ENCODE measurements at places on chromosomes 13 and 19. TPM values are rescaled to one million over a fixed set of nuclear protein-coding genes. Genes with fewer than 3 reads are reported as not detected.
A peak's percentile ranks its signal among the peaks of the same experiment; 100 is the strongest.

Gene SYCN
- total RNA-seq = 0.33 TPM

Gene LILRB3
- total RNA-seq = 0.18 TPM

Gene ZNF808
- 19.1 TPM for total RNA-seq

Gene GJB2
- total RNA-seq = 54.2 TPM

DNA sequence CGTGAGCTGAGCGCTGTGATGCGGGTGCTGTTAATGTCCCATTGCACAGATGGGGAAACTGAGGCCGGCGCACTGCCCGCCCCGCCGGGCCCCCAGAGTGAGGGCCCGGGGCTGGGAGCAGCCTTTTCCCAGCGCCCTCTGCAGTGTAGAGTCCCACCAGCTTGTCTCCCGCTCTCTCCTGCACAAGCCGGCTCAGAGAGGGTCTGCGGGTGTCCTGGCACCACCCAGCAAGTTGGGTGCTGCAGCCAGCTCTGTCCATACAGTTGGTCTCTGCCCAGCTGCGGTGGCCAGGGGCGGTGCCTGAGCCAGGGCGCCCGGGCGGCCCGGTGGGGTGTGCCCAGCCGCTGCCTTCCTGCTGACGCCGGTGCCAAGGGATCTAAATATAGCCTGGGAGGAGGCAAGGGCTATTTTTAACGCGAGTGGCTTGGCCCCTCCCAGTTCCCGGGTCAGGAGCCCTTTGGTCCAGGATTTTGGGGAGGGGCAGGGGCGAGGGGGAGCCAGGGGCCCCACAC lies 19.3 kb downstream of the GADD45B start:
- DNase-seq = no peak
- H3K4me3 ChIP-seq = peak overlapping the region; percentile 76
- no peaks in the 10 kb centered on the region for H3K36me3 ChIP-seq
- H3K4me1 ChIP-seq = peaks cover 37% of the 10 kb centered on the region
- H3K27ac ChIP-seq = peak overlapping the region; percentile 76

DNA sequence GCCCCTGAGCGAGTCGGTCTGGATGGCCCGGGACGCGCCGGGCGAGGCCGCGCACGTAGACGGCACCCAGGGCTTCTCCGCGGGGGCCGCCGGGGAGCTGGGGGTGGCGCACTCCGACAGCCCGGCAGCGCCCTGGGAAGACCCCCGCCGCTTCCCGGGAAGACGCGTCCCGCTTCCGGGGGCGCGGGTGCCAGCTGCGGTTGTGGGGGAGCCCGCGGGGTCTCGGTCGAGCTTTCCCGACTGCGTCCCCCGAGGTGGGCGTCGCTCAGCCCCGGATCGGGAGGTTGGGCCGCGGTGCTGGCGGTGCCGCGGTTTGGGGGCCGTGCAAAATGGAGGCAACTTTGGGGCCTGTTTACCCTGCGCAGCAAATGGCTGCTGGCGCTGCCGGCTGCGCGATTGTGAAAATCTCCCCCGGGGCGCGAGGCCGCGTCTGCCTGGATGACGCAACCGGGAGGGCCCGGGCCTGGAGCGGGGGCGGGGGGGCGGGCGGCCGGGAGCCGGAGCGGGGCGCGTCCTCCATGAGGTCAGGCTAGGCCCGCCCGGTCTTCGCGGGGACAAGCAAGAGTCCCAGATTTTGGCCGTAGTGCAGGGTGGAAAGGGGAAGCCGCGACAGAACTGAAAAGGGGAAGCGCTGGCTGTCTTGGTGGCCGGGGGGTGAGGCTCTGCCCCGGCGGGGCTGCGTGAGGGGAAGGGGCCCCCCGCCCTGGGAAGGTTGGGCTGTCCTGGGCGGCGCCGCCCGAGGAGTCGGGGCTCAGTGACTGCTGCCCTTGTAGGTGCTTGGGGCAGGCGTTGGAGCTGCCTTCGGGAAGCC lies 11.3 kb downstream of the PEAK3 start:
- no peaks in the 10 kb centered on the region for H3K27me3 ChIP-seq
- H3K4me3 ChIP-seq = peak overlapping the region; percentile 71
- DNase-seq = no peak
- peaks cover 7% of the 10 kb centered on the region for H3K36me3 ChIP-seq
- peaks cover 18% of the 10 kb centered on the region for H3K4me1 ChIP-seq
- peak overlapping the region; percentile 85 for H3K27ac ChIP-seq

- H3K27ac ChIP-seq = no peak overlapping the region
- no peaks in the 10 kb centered on the region for H3K27me3 ChIP-seq
- H3K4me3 ChIP-seq = no peak overlapping the region
- H3K36me3 ChIP-seq = no peaks in the 10 kb centered on the region
These were observed 66.5 kb downstream of the PAN3 start for GRCh38 chr13:28204690-28205443.

- peak overlapping the region; percentile 55 for H3K4me3 ChIP-seq
- no peaks in the 10 kb centered on the region for H3K4me1 ChIP-seq
- no peaks in the 10 kb centered on the region for H3K36me3 ChIP-seq
- H3K27ac ChIP-seq = peak overlapping the region; percentile 44
- no peak for DNase-seq
These were observed 962 bp upstream of the IRS2 start for GRCh38 chr13:109787135-109787954.

DNA sequence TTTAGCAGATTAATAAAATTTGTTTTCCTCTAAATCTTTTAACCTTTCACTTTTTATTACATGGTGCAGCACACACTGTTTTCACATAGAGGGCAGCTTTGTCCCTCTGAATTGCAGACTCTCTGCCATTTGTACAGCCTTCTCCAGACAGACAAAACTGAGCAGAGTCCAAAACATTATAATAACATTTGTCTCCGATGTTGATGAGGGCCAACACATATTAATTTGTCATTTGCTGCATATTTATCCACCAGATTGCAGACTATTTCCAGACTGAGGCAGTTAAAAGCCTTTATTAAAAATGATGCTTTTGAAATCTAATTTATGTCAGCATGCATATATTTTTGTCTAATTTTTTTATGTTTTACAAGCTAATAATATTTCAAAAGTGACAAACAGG lies 1251.9 kb upstream of the SLC10A2 start:
- H3K27ac ChIP-seq = no peak overlapping the region
- H3K4me3 ChIP-seq = no peak overlapping the region
- H3K36me3 ChIP-seq = no peaks in the 10 kb centered on the region
- DNase-seq = no peak
- H3K4me1 ChIP-seq = no peaks in the 10 kb centered on the region

GRCh38 chr19:46288896-46289588 lies 7.8 kb upstream of the HIF3A start:
- H3K4me3 ChIP-seq = no peak overlapping the region
- H3K4me1 ChIP-seq = no peaks in the 10 kb centered on the region
- no peaks in the 10 kb centered on the region for H3K27me3 ChIP-seq

GRCh38 chr13:91146601-91147000 lies 200.9 kb upstream of the MIR17HG start:
- no peaks in the 10 kb centered on the region for H3K4me1 ChIP-seq
- DNase-seq = no peak
- no peaks in the 10 kb centered on the region for H3K36me3 ChIP-seq
- H3K27ac ChIP-seq = no peak overlapping the region
- no peaks in the 10 kb centered on the region for H3K27me3 ChIP-seq
- H3K4me3 ChIP-seq = no peak overlapping the region

- no peaks in the 10 kb centered on the region for H3K27me3 ChIP-seq
- H3K4me3 ChIP-seq = no peak overlapping the region
- H3K4me1 ChIP-seq = no peaks in the 10 kb centered on the region
- H3K36me3 ChIP-seq = no peaks in the 10 kb centered on the region
- no peak overlapping the region for H3K27ac ChIP-seq
- no peak for DNase-seq
These were observed 370.6 kb downstream of the DIAPH3 start for GRCh38 chr13:59793107-59793506.

DNA sequence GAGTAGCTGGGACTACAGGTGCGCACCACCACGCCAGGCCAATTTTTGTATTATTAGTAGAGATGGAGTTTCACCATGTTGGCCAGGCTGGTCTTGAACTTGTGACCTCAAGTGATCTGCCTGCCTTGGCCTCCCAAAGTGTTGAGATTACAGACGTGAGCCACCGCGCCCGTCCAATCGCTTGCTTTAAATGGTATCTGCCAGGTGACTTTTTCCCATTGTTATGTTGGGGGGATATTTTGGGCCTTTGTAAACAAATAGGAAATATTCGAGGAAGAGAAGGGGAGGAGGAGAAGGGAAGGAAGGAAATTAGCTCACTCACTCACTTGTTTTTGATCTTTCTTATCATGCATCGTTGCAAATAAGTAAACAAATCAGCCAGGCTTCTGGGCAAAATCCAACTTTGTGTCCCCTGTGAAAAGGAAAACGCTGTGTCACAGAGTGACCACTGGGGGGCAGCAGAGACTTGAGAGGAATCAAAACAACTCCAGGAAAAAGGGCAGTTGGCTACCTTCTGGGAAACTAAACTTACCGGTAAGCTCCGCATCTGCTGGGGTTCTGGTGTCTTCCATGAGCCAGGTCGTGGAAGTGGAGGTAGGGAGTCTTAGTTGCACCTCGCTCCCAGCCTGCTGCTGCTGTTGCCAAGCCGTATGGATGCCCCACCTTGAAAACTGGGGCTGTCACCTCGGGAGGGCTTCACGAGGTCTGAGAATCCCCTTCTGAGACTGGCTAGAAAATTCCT lies 9.3 kb upstream of the RANBP3 start:
- H3K4me1 ChIP-seq = peaks cover 8% of the 10 kb centered on the region
- peak overlapping the region; percentile 14 for H3K4me3 ChIP-seq
- H3K27me3 ChIP-seq = no peaks in the 10 kb centered on the region

DNA sequence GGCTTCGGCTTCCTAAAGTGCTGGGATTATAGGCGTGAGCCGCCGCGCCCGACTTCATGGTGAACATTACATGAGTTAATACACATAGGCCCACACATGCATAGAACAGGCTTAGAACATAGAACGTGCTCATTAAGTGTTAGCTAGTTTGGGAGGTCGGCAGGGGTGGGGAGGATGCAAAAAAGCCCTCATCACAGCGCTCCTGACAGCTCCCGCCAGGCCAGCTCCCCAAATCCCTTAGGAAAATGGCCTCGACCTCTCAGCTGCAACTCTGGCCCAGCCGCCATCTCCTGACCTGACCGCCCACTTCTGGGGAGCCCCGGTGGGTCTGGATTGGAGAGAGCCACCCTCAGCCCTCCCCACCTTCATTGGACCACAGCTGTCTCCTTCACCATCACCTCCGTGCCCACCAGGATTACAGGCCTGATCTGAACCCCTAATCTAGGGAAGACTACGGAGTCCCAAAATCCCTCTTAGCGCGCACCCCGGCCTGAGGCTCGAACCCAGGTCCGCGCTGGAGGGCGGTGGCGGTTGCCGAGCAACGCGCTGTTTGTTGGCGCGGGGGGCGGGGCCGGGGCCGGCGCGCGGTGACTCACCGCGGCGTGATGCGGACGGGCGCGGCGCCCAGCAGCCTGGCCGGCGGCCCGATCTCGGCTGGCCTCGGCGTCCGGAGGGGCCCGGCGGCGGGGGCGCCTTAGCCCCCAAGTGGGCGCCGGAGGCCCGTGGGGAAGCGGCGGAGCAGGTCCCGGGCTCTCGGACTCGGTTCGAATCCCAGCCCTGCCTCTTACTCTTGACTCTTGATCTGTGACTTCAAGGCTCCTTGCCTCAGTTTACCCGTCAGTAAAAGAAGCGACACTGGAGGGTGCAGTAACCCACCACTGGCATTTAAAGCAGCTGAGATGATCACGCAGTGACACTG lies 26.7 kb upstream of the NANOS3 start:
- peak overlapping the region; percentile 99 for H3K27ac ChIP-seq
- peak overlapping the region; percentile 29 for H3K4me3 ChIP-seq

DNA sequence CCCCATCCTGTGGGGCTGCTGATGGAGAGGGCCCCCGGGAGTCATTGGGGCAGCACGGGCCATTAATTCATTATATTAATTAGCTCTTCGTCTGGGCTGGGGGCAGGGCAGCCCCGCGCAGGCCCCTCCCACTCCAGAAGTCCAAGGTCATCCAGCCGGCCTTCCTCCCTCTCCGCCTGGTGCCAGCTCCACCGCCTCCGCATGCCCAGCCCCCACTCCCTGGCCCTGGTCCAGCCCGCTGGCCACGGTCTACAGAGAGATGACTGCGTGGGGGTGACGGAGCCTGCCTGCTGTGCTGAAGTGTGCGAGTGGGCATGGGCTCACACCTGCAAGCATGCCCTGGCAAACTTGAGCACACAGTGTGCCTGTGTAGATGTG lies 8.8 kb downstream of the IGLON5 start:
- DNase-seq = no peak
- no peak overlapping the region for H3K4me3 ChIP-seq
- no peaks in the 10 kb centered on the region for H3K27me3 ChIP-seq
- H3K27ac ChIP-seq = no peak overlapping the region
- H3K36me3 ChIP-seq = no peaks in the 10 kb centered on the region

DNA sequence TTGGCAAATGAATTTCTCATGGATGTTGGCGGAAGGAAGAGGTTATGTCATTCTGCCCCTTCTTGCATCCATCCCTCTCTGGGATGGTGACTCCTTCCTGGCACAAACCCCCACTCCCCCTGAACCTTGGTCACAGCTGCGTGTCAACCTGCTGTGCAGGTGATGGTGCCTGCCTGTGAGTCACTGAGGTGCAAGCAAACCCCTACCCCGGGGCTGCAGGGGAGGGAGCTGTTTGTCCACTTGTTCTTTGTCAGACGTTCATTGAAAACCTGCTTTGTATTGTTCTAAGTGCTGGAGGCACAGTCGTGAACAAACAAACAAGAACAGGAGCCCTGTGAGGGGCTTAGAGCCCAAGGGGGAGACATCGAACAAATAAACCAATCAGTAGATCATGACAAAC lies 2.0 kb upstream of the GAPDHS start:
- DNase-seq = no peak
- H3K4me3 ChIP-seq = no peak overlapping the region
- H3K27me3 ChIP-seq = no peaks in the 10 kb centered on the region

- no peak overlapping the region for H3K4me3 ChIP-seq
- H3K4me1 ChIP-seq = no peaks in the 10 kb centered on the region
- no peak for DNase-seq
- no peak overlapping the region for H3K27ac ChIP-seq
These were observed 19.5 kb downstream of the CPT1C start for GRCh38 chr19:49710372-49710951.

- peaks cover 5% of the 10 kb centered on the region for H3K4me1 ChIP-seq
- H3K27ac ChIP-seq = no peak overlapping the region
- no peaks in the 10 kb centered on the region for H3K36me3 ChIP-seq
- no peak overlapping the region for H3K4me3 ChIP-seq
These were observed 26.9 kb downstream of the CDK8 start for GRCh38 chr13:26280822-26281221.

Data from Panc1 (cell line).